A549 treated with CpdA at 1 μM for 4 hours (cell line): ENCODE measurements at places on chromosomes 11 and 22. TPM values are rescaled to one million over a fixed set of nuclear protein-coding genes. Genes with fewer than 3 reads are reported as not detected.

TRIM51 gene
- total RNA-seq = not detected in 5 replicates

PEX26 gene
- total RNA-seq = 8.4 to 11.5 TPM (median 10.1 TPM) in 5 replicates

RAB39A gene
- 0.21 to 0.72 TPM (median 0.55 TPM) in 5 replicates for total RNA-seq

OR10D3 gene
- total RNA-seq = not detected in 5 replicates

TYR gene
- not detected in 5 replicates for total RNA-seq

BRSK2 gene
- total RNA-seq = 4.3 to 7.7 TPM (median 7.0 TPM) in 5 replicates

OR8D4 gene
- total RNA-seq = not detected in 5 replicates

MOV10L1 gene
- not detected in 5 replicates for total RNA-seq
